ENCODE measurements at places on chromosomes 11 and 22.

GRCh38 chr11:114438303-114438702, 964 bp upstream of the REXO2 start:
- no peak for DNase-seq

- peak; percentile 87 for DNase-seq
Measured at GRCh38 chr11:12411806-12412727, 34.7 kb downstream of the PARVA start.

GRCh38 chr22:49466878-49467595, 360.6 kb downstream of the BRD1 start:
- no peak for DNase-seq

DNA sequence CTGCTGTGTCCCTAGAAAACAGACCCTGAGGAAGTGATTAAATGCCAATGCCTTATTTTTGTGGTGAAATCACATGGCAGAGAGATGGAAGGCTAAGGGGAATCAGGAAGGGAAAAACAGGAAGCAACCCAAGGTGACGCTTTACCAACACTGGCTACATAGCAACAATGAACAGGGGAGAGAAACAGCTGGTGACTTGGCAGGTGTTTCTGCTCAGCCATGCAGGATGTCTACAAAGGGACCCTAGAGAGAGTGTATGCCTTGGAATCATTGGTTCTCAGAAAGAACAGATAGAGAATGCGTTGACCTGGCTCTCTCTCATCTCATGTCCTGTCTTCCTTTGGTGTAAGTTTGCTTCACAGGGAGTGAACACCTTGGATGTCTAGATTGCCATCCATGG, 911.9 kb downstream of the OPCML start:
- DNase-seq, result no peak

DNA sequence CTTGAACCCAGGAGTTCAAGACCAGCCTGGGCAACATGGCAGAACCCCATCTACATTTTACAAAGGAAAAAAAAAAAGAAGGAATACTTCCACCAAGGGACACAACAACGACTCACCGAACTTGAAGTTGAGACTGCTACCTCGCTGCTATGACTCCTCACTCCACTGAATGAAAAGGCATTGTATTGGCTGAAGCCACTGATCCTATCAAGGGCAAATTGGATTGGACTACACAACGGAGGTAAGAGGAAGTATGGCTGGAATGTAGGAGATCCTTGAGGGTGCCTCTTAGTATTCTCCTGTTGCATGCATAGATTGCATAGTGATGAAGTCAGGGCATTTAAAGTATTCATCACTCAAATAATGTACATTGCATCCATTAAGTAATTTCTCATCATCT, 97.9 kb downstream of the CWF19L2 start:
- DNase-seq, result peak; percentile 26

- no peak for DNase-seq
Measured at GRCh38 chr11:1559111-1559951, 12.7 kb downstream of the DUSP8 start.

DNA sequence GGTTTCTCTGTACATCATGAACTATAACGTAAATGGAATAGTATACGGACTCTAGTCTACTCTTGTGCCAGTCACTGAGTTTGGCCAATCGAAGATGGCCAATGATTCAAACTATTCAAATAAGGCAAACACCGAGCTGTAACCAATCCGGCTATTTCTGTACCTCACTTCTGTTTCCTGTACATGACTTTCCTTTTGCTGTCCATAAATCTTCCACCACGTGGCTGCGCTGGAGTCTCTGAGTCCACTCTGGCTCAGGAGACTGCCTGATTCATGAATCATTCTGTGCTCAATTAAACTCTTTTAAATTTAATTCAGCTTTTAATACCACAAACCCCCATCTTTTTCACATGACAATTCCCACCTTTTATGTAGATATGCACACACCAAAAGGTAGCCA, 1.5 kb upstream of the JAML start:
- DNase-seq, result no peak

GRCh38 chr22:25636323-25636722, 71.8 kb downstream of the GRK3 start:
- DNase-seq, result no peak

GRCh38 chr22:35310556-35311550, 11.2 kb downstream of the TOM1 start:
- DNase-seq, result no peak

- no peak for DNase-seq
Measured at GRCh38 chr11:8309311-8309710, 45.6 kb upstream of the LMO1 start.

- no peak for DNase-seq
Measured at GRCh38 chr22:20165421-20165820, 14.6 kb upstream of the CCDC188 start.

GRCh38 chr11:16612566-16613261, 125.7 kb upstream of the C11orf58 start:
- DNase-seq, result peak; percentile 37

DNA sequence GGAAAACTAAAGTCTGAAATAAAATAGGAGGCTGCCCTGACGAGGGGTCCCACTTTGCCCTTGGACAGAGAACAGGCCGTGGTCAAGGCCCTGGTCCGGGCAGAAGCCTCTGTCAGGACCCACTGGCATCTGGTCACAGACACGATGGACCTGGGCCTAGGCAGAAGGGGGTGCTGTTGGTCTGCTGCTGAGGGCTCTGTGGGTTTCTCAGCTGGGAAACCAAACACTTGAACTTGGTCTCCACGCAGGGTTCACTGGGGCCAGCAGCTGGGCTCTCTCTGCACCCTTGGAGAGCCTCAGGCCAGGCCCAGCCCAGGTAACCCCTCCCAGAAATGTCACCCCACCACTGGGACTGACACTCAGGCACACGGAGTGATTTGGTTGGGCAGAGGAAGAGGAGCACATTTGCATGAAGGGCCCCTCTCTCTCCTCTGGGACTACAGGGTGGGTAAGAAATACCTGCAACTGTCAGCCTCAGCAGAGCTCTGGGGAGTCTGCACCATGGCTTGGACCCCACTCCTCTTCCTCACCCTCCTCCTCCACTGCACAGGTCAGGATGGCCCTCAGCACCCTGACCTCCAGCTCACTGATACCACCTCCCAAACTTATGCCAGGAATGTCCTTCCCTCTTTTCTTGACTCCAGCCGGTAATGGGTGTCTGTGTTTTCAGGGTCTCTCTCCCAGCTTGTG, 48.1 kb upstream of the TOP3B start:
- DNase-seq, result peak; percentile 7

- DNase-seq, result no peak
Measured at GRCh38 chr11:63998558-63999348, 12.5 kb downstream of the OTUB1 start.

GRCh38 chr22:19336133-19337075, 44.9 kb upstream of the CLTCL1 start:
- no peak for DNase-seq

- no peak for DNase-seq
Measured at GRCh38 chr11:10388101-10388500, 67.0 kb upstream of the AMPD3 start.

DNA sequence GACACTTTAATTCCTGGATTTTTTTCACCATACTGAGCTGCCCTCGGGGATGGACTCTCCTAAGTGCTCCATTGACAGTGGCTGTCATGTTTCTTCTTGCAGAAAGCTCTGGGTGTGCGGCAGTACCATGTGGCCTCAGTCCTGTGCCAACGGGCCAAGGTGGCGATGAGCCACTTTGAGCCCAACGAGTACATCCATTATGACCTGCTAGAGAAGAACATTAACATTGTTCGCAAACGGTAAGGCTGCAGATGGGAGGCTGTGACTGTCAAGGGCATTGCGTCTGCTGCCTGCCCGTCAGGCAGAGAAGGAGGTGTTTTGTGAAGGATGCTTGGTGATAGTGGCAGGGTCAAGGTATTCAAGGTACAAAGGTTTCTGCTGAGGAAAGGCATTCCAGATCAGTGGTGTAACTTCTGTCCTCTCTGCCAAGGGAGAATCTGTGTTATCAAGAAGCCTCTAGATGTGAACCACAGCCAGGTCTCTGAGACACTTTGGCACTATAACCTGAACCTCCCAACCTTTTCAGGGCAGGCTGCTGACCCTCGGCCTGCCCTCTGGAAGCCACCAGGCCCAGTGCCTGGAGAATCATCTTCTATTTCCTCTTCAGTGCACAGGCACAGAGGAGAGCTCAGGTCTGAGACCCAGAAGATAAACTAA, 30.8 kb downstream of the ACO2 start:
- DNase-seq, result no peak

GRCh38 chr11:92839450-92839849, 130.0 kb upstream of the MTNR1B start:
- DNase-seq, result no peak

DNA sequence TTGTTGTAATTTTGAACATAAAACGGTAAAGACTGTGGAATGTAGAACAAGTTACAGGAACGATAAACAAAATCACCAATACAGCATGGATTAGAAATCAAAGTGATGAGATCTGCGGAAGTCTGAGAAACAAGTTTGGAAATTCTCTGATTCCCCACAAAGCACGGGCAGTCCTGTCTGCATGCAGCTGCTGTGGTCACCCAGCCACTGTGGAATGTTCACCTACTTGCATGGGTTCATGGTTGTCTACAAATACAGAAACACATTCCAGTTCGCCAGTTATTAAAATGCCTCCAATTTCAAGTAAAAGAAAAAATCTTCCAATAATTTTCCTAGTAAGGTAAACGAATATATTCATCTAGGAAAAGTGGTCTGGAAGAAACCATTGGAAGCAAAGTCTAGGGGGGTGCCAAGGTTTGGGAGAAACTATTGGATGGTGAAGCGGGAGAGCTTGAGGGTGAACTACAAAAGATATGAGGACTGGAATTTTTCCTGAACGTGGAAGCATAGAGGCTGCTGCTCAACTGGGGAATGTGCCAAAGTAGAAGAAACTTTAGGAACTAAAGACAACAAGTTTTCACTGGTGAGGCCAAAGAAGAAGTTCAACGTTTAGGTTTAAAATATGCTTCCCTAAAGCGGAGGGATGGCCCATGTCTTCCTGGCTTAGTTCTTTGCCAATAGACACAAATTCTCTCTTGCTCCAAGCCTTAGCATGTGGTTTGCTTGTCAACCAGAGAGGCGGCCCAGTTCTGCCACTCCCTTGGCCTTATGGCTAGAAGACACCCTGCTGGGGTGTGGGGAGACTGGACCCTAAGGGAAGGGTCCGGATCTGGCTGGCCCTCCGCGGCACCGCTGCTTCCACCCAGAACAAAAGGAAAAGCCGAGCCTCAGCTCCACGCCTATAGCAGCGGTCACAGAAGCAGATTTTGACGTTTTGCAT, 70.2 kb downstream of the CTTN start:
- DNase-seq, result no peak

DNA sequence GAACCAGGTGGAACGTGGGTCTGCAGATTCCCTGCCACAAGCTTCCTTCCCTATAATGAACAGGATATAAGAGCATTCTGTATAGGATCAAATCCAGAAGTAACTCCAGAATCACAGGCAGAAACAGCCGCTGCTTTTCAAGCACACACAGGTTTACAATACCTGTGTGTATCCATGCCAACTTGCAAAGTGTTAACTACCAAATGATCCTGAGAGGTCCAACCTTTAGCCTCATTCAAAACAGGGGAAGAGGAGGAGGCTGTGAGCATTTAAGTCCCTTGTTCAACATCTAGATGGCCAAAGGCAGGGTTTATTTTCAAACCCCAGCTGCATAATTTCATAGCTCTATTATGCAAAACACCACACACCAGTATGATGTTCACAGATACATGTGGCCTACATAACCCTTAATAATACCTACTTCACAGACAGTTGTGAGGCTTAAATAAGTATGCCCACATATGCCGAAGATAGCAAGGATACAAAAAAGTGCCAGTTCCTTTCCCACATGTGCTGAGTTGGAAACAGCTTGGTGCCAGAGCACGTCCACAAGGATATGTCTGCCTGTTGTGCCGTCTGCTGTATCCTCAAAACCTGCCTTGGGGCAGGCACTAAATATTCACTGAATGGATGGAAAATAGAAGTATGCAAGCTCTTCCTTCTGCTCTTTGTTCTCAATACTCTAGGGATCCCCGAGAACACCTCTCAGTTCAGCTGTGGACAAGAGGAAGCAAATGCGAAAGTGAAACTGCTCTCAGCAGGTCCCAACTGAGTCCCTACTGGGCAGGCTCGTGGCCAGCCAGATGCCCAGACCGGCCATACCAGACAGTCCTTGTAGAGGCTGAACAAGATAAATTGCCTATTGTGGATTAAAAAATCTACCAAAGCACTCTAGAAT, 66.8 kb downstream of the LARGE1 start:
- no peak for DNase-seq

DNA sequence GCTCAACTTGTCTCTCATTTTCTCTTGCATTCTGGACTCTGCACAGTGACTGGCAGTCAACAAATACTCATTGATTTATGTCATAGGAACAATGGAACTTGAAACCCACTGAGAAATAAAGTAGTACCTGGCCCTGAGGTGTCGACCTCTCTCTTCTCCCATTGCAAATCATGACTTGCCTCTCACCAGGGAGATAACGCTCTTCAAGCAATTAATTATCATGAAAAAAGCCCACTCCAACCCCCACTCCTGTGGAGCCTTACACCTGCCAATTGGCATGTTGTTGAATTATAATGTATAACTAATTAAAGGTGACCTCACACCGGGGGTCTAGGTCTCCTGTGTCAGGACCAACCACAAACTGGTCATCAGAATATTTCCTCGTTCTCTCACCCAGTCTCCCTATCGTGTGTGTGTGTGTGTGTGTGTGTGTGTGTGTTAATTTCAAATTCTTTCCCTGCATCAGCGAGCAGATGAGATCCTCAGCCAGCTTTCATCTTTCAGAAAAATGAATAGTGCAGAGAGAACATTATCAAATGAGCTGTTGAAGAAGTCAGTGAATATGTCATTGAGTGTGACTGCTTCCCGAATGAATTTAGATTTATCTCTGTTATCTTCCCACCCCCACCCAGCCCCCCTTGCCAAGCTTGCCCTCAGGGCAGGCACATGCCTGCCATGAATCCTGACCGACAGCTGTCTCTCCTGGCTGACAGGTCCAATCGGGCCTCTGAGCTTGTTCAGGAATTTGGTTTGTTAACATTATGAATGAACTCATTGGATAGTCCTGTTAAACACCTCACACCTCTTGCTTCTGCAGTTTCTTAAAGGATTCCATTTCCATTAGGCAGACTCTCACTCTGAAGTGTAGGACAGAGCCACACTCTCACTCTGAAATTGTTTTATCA, 357.4 kb downstream of the INSC start:
- DNase-seq, result no peak

- DNase-seq, result no peak
Measured at GRCh38 chr11:58919561-58919960, 19.7 kb upstream of the GLYATL1 start.

DNA sequence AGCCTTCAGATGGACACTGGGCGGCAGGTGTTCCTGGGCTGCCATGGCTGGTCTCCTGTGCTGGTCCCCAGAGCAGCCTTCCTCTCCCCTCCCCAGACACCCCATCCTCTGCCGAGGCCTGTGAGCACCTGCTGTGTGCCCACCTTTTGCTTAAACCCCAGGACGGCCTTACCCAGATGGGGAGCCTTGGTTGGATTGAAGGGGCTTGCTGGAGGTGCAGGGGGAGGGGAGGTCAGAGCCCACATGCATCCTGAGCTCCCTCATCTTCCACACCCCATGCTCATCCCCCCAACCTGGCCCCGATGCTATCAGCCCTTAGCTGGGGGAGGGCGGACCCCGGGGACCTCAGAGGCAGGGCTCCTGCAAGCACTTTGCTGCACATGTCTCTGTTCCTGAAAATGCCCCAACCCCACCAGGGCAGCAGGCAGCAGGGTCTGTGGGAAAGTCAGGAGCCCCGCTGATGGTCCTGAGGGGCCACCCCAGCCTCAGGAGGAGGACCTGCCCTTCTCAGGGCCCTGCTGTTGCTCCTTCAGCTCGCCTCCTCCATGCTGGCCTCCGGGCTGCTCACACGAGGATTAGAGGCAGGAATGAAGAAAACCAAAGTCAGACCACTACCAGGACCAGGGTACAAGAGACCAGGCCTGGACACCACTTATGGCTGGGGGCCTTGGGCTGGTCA, 41.6 kb upstream of the CCDC188 start:
- no peak for DNase-seq

GRCh38 chr22:46586531-46587011, 33.6 kb upstream of the GRAMD4 start:
- DNase-seq, result no peak
